Natural killer cell treated with Interleukin-12 subunit alpha and Interleukin-12 subunit beta and Interleukin-15 and Interleukin-18, amount 100 ng/mL, for 72 hours (primary cell): ENCODE measurements at places on chromosomes 2 and 18.
A peak's percentile ranks its signal among the peaks of the same experiment; 100 is the strongest.

DNA sequence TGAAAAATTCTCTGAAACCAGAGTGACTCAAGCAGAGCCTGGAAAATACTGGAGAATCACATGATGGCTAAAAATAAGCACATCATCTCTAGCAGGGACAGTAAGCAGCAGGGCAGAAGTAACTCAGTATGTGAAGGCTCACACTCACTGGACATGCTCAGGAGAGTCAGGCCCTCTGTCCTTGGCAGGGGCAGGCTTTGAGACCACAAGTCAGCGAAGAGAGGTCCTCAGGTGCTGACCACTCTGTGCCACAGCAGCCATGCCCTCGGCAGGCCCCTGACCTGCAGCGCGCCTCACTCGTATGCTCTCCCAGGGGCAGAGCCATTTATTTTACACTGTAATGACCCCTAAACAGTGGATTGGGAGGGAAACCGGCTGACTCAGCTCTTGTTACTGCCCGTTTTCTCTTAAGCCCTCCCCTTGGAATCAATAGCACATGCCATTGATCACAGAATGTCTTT is 76.8 kb downstream of the MAPRE2 start:
- H3K27ac ChIP-seq = peak overlapping the region; percentile 74
- no peak overlapping the region for H3K4me3 ChIP-seq
- H3K27me3 ChIP-seq = no peaks in the 10 kb centered on the region
- DNase-seq = no peak
- H3K4me1 ChIP-seq = peaks cover 67% of the 10 kb centered on the region
- no peaks in the 10 kb centered on the region for H3K36me3 ChIP-seq

- no peaks in the 10 kb centered on the region for H3K36me3 ChIP-seq
- H3K27ac ChIP-seq = no peak overlapping the region
- H3K4me1 ChIP-seq = peaks cover 16% of the 10 kb centered on the region
- no peak for DNase-seq
These were observed 837.4 kb upstream of the ID2 start for GRCh38 chr2:7844414-7844965.

DNA sequence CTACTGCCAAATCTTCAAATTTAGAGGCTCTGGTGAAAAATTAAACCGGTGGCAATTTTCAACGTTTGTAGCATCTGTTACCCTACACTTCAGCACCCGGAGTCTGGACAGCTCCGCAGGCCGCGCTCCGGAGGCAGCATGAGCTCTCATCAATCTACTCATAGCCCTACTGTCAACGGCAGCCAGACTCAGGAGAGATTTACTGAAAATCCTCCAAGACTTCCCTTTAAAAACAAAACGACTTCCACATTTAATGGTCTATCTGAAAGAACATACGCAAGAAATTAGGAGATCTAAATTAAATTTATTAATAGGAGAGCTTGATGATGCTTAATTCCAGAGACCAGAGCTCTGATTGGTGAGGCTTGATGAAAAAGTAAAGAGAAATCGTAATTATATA is 970 bp upstream of the ADCYAP1 start:
- H3K27ac ChIP-seq = no peak overlapping the region
- DNase-seq = no peak
- peaks cover 74% of the 10 kb centered on the region for H3K27me3 ChIP-seq
- peaks cover 21% of the 10 kb centered on the region for H3K36me3 ChIP-seq

GRCh38 chr2:8254791-8255447 is 426.9 kb upstream of the ID2 start:
- DNase-seq = no peak
- H3K27ac ChIP-seq = peak overlapping the region; percentile 69
- H3K4me1 ChIP-seq = peaks cover 26% of the 10 kb centered on the region

GRCh38 chr2:7048762-7049294 is 131.6 kb downstream of the RNF144A start:
- no peak overlapping the region for H3K4me3 ChIP-seq
- DNase-seq = no peak
- peaks cover 12% of the 10 kb centered on the region for H3K4me1 ChIP-seq
- peaks cover 18% of the 10 kb centered on the region for H3K36me3 ChIP-seq
- H3K27me3 ChIP-seq = peaks cover 2% of the 10 kb centered on the region

DNA sequence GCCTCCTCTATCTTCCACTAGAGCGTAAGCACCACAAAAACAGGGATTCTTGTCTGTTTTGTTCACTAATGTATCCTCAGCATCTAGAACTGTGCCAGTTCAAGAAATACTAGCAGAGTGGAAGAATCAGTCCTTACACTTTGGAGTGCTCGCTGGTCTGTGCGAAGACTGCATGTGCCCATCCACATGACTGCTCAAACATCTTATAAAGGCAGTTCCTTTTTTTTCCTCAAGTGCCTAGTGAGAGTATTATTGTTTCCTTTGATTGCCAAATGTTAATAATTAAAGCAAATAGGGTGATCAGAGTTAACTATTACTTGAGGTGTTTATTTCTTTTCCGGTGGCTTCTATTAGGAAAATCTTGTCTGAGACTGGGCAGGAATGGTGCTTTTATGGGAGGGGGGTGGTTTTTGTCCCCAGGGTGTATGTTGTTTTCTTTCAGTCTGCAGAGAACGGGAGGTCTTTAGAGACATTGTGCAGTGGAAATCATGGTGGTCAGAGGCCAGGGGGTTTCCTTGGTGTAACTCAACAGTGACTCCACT is 45.6 kb upstream of the ITGB6 start:
- H3K4me1 ChIP-seq = no peaks in the 10 kb centered on the region
- H3K4me3 ChIP-seq = no peak overlapping the region
- peaks cover 3% of the 10 kb centered on the region for H3K27me3 ChIP-seq
- no peak for DNase-seq
- no peaks in the 10 kb centered on the region for H3K36me3 ChIP-seq
- H3K27ac ChIP-seq = no peak overlapping the region

GRCh38 chr2:22882011-22882410 is 503.0 kb upstream of the KLHL29 start:
- no peak overlapping the region for H3K27ac ChIP-seq
- no peak for DNase-seq
- no peaks in the 10 kb centered on the region for H3K27me3 ChIP-seq

DNA sequence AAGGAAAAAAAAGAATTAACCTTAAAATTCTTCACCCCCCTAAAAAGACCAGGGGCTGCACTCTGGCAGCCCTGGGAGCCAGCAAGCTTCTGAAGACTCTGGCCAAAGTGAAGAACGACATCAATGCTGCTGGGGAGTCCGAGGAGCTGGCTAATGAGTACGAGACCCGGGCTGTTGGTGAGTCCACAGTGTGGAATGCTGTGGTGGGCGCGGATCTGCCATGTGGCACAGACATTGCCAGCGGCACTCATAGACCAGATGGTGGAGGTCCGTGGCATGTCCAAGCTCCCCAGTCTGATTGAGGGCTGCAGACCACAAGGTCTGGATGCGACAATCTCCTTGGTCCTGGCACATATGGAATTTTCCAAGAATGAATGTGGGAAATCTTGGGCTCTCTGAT is 47.4 kb downstream of the TRPM8 start:
- H3K4me1 ChIP-seq = peaks cover 9% of the 10 kb centered on the region
- H3K27ac ChIP-seq = no peak overlapping the region
- DNase-seq = no peak
- no peak overlapping the region for H3K4me3 ChIP-seq
- peaks cover 18% of the 10 kb centered on the region for H3K27me3 ChIP-seq

- H3K4me1 ChIP-seq = peaks cover 8% of the 10 kb centered on the region
- H3K27ac ChIP-seq = no peak overlapping the region
- no peak for DNase-seq
- no peaks in the 10 kb centered on the region for H3K36me3 ChIP-seq
- peaks cover 54% of the 10 kb centered on the region for H3K27me3 ChIP-seq
These were observed 504 bp downstream of the ASAP2 start for GRCh38 chr2:9206991-9207640.

GRCh38 chr18:46167971-46168370 is 63.8 kb downstream of the HAUS1 start:
- H3K4me1 ChIP-seq = peaks cover 11% of the 10 kb centered on the region
- DNase-seq = no peak
- peak overlapping the region; percentile 11 for H3K27ac ChIP-seq
- no peaks in the 10 kb centered on the region for H3K36me3 ChIP-seq
- H3K27me3 ChIP-seq = no peaks in the 10 kb centered on the region

DNA sequence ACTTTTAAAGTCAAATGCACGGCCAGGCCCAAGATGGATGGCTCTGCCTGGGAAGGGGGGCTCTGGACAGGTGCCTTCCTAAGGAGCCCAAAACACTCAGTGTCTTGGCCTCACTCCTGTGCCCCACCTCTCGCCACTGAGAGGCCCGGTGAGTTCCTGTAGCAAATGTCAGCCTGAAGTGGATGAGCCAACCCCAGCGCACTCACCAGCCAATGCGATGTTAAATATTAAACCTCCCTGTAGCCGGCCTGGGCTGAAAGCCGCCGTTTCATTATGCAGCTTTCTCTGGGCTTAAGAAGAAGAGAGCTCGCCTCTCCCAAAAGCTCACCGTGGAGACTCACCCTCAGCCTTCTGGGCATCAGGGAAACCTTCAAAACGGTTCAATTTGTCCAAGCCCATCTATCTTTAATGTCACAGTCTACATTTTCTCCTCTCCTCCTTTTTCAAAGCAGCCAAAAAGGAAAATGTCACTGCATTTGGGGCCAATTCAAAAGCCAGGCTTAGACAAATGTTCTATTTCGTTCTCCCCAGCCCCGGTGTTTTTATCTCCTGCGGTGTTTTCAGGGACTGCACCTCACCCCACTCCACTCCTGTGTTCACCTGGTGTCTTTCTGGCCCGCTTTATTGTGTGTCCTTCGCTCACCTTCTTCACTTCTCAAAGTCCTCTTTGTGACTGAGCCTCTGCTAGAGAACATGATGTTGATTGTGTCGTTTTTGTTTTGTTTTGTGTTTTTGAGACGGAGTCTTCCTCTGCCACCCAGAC is 124.0 kb downstream of the NRP2 start:
- H3K4me3 ChIP-seq = no peak overlapping the region
- no peak for DNase-seq
- no peaks in the 10 kb centered on the region for H3K4me1 ChIP-seq

GRCh38 chr2:71779774-71780105 is 326.4 kb downstream of the DYSF start:
- H3K27ac ChIP-seq = no peak overlapping the region
- no peak overlapping the region for H3K4me3 ChIP-seq
- no peaks in the 10 kb centered on the region for H3K4me1 ChIP-seq
- DNase-seq = no peak

DNA sequence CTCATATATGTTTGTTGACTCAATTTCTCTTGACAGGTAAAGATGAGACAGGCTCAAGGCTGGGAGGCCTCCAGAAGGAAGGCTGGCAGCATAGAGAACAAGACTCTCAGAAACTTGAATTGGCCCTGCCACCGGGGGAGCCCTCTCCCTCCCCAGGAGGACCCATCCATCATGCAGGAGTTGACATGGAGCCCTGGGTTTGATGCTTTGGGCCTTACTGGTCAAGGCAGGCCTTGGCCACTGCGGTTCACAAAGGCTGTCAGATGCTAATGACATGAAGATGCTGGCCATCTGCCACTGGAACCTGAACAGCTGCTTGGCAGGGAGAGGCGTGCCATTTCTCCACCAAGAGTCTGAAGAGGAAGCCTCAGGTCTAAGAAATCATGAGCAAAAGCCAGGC is 193.6 kb downstream of the MTCL1 start:
- no peaks in the 10 kb centered on the region for H3K36me3 ChIP-seq
- H3K4me1 ChIP-seq = no peaks in the 10 kb centered on the region
- H3K27me3 ChIP-seq = peaks cover 36% of the 10 kb centered on the region
- no peak overlapping the region for H3K27ac ChIP-seq
